ENCODE measurements at places on chromosomes 7 and 10.

DNA sequence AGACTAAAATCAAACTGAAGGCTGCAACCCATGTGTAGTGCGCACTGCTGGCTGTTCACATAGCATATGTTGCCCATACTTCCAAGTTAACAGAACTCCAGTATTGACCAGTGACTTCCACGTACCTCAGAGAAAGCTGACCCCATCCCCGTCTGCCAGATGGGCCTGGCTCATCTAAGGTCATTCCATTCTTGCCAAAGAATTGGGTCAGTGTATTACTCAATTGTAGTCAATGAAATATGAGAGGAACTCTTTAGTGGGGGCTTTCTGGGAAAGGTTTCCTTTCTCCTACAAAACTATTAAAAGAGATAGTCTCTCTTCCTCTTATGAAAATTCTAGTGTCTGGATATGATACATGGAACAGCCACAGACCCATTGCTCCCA is 238.6 kb downstream of the COBL start:
- DNase-seq = no peak

- DNase-seq = no peak
Observed at GRCh38 chr10:16989826-16990293, 139.8 kb downstream of the CUBN start.

DNA sequence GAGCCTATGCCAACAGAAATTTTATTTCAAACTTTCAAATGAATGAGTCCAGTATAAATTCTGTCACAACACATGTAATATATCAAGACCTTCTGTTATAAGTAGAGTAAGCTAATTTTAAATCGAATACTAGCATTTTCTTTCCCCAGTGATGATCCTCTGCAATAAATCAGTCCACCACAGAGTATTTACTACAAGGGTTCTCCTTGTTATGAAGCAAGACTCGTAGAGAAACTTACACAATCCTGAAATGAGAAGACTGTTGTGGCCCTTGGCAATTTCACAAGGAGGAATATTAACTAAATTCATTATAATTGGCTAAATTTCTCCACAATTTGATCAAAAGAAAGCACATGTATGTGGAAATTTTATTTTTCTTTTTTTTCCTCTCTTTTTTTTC is 312.4 kb upstream of the DGKB start:
- no peak for DNase-seq

DNA sequence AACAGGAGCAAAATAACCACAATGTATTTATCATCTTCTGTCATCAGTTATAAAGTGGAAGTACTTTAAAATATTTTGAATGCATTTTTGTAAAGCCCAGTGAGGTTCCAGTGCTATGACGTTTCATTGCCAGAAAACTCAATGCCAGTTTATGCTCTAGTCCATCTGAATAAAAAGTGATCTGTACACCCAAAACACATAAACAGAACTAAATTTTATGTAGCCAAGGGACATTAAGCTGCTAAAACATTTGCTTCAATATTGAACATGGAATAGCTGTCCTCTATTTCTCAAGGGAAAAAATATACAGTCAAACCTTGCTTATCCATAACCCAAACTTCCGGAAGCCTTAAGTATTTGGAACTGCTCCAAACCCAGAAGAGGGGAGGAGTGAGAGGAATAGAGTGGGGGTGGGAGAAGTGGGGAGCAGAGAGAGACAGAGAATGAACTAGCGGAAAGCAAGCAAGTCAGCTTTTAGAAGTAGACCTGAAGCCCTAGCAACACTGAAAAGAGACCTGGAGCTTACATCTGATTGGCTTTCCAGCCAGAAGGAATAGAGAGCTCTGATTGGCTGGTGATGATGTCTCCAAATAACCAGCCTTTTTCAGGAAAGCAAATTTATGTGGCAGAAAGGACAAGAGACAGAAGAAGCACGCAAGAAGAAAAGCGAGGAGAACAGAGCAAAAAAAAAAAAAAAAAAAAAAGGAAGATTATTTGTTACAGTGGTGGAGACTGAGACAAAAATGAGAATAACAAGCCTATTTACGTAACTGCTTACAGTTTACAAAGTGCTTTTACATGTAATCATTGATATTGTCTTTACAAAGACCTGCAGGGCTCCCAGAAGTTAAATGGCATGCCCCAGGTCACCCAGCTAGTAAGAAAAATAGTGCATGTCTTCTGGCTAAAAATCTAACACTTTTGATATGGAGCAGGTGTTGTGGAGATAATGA is 196.0 kb downstream of the RNLS start:
- DNase-seq = peak; percentile 84

DNA sequence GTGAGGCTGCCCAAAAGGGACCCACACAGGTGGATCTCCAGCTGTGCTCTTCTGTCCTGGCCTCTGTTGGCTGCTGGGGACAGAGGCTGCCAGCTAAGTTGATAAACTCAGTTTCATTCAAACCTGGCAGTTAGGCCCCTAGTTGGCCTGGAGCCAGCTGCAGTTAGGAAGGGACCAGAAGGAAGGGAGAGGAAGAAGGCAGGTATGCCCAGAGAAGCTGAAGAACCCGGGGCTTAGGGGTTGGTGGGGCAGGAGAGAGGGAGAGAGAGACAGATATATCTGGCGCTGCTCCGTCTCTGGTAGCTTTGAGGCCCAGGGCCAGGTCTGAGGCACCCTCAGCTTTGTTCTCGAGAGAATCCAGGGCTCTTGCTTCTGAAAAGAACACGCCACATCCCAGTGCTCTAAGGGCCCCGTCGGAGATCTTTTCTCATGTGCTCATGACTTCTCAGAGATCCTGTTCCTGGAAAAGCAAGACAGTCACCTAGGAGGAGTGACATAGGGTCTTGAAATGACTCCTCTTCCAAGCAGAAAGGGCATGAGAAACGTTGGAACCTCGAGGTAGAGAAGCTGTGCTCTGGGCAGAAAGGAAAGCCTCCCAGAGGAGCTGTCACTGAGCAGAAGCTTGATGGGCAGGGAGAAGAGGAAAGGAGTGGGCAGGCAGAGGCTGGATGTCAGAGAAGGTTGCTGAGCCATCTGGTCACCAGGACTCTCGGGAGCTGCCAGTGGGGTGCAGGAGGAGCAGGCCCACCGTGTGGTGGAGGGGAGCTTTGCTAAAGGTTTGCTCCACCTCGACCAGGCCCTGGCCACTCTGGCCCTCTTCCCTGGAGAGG is 153.6 kb downstream of the ARHGAP21 start:
- DNase-seq = no peak

DNA sequence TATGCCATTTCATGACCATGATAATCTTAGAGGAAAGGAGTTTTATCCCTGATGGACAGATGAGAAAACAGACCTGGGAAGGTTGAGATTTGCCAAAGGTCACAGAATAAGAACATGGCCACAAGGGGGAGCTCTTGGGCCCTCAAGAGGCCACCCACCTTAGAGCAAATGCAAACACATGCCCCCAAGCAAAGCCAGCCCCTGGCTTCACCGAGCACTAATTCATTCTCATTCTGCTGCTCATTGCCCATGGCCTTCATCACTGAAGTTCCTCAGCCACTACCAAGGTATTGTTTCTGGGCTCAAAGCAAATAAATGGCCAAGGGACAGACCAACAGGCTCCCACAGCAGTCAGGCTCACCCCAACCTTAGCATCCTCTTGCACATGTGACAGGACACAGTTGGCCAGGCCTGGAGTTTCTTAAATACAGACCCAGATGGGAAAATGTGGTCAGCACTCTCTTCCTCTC is 44.2 kb downstream of the PDLIM1 start:
- DNase-seq = peak; percentile 3

DNA sequence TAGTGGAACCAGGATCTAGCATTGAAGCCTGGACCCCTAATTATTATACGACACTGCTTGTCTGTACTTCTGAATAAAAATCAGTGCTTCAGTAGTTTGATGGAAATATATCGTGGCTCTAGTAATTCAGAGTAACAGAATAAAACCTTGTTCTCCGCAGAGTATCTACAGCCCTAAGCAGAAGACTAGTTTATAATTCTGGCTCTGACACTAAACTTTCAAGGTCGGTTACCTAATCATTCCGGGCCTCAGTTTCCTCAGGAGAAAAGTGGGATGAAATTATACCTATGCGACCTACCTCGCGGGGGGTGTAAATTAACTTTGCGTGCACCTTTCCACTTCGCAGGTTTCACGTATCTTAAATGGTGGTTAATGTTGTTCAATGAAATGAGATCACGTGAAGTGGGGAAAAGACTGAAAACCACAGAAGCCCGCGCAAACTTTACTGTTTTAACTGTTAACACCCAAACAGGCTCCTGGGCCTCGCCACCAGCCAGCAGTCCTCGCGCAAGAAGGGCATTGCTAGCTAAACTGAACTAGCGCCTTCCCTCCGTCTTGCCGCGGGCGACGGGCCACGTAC is 615 bp downstream of the THAP5 start:
- DNase-seq = no peak

DNA sequence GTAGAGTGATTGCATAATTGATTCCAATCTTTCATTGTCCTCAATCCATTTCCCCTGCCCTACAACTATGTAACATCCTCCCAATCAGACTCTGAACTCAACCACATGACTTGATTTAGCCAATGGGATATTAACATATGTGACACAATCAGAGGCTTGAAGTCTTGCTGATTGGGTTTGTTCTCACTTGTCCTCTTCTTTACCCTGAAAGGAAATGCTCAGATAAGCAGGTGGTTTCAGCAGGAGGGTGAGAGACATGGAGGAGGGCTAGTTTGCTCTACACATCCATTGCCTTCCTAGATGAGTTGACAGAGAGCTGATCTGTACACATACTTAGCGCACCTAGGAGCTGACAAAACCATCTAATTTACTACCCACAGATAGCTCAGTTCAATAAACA is 669.4 kb downstream of the NRG3 start:
- no peak for DNase-seq

GRCh38 chr10:86310702-86311101 is 55.9 kb downstream of the GRID1 start:
- DNase-seq = no peak

GRCh38 chr10:43665054-43665453 is 16.4 kb upstream of the ZNF32 start:
- DNase-seq = no peak

DNA sequence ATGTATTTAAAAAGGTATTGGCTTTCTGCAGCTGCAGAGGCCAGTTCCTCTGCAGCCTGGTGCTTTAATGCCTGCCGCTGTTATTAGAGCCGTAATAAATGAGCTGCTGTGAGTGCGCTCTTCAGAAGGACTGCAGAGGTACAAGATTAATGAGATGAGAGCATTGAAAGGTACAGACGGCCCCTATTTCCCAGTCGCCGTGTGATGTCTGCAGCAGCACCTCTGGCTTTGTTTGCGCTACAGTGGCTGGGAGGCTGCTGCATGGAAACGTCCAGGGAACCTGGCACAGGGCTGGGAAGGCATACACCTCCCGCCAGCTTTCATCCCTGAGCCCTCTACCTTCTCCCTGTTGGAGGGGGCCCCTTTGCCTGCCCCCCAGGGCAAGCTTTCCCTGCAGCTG is 383.8 kb upstream of the ZMIZ1 start:
- DNase-seq = no peak

GRCh38 chr7:130667593-130668257 is 823 bp downstream of the COPG2 start:
- no peak for DNase-seq

- DNase-seq = peak; percentile 67
Observed at GRCh38 chr10:110501142-110501937, 3.6 kb downstream of the DUSP5 start.

GRCh38 chr10:90314718-90315117 is 543.1 kb downstream of the HTR7 start:
- DNase-seq = no peak

DNA sequence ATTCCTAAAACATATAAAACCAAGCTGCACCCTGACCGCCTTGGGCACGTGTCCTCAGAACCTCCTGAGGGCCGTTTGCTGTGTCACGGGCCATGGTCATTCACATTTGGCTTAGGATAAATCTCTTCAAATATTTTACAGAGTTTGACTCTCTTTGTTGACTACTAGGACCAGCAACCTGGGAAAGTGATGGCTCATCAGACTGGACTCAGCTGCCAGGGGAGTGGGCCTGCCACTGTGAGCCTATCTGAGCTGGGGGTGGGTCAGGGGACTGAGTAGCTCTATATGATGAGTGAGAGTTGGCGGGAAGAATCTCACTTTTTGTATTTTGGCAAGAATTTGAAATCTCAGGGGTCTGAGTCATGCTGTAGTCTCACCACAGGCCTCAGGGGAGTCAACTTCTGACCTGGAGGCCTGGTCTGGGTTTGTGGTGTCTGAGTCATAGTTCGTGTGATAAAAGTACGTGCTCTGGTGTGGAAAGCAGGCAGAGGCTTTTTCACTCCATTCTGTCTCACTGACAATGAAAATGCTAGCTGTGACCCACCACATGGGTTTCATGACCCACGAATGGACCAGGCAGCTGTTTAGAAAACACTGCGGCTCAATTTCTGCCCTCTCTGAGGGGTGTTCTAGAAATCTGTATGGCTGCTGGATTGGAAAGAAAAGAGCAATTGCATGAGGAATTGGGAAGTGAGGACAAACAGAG is 4.2 kb upstream of the UPP1 start:
- DNase-seq = no peak

DNA sequence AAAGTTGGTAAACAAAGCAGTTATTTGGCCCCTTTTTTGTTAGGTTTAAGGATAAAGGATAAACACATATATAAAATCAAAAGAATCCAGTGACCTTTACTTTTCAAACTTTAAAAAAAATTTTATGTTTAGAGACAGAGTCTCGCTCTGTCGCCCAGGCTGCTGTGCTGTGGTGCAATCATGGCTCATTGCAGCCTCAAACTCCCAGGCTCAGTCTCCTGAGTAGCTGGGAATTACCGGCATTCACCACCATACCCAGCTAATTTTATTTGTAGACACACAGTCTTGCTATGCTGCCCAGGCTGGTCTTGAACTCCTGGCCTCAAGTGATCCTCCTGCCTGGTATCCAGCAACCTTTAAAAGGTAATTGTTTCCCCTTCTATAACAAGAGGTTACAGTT is 31.3 kb downstream of the GNA12 start:
- DNase-seq = no peak

DNA sequence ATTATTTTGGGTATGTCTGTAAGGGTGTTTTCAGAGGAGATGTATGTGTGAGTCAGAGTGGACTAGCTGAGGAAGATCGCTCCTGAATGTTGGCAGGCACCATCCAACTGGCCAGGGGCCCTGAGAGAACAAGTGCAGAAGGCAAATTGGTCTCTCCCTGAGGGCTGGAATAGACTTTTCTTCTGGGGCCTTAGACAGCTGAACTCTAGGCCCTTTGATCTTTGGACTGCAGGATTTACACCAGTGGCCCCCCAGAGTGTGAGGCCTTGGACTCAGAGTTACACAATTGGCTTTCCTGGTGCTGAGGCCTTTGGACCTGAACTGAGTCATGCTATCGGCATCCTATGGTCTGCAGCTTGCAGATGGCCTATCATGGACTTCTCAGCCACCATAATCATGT is 217.2 kb downstream of the REEP3 start:
- no peak for DNase-seq

Measured in bone marrow (tissue), 2 donors.